Islet precursor cell (in vitro differentiated cells): ENCODE measurements at places on chromosomes 6 and 20.

- peak; percentile 91 for DNase-seq
Measured at GRCh38 chr20:62088258-62089127, 22.8 kb upstream of the TAF4 start.

- DNase-seq = no peak
Measured at GRCh38 chr6:93792746-93793145, 373.4 kb upstream of the EPHA7 start.

DNA sequence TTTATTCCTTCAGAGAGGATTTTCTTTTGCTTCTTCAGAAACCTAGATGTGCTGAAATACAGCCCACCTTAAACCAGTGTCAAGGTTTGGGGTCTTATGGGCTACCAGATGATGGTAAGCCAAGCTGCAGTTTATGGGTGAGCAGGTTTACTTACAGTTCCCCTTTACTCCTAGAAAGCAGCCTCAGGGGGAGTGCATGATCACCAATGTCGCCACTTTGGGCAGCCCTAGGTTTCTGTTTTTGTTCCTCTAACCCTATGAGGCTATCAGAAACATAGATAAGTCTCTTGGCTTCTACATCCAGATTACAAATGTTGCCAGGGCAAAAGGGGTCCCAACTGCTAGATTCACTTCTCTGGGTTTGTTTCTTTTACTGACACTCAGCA is 67.2 kb downstream of the TRIM27 start:
- DNase-seq = no peak

DNA sequence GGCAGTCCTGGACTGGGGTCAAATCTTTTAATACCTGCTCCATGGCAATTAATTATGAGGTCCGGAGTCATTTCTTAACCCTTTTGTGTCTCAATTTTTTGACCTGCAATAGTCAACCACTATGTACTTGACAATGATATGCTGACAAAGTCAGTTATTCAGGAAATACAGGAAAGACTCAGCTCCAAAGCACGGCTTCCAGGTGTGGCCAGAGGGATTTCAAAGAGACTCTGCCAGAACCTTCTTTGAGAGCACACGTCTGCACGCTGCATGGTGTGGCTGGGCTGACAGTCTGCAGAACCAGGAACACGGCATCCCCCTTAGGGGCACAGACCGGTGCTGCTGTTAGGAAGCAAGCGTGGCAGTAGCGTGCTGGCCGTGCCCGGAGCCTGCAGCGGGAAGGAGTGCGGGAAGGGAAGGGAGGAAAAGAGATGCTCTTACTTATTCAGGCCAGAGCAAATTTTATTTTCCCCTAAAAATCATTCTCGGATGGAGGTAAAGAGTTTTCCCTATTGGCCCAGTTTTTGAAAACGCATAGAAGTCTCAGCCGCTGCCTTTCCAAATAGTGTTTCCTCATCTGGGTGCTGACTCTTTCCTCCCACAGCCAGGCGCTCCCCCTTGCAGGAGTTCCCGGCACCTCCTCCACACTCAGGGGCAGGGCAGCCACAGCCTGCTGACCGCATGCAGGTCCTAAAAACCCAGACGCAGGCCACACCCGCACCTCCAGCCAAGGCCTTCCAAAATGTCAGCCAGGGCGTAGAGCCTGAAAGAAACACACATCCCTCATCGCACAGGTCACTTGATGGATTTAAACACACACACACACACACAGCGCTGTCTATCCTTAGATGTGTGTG is 187.4 kb upstream of the SNX9 start:
- peak; percentile 65 for DNase-seq

DNA sequence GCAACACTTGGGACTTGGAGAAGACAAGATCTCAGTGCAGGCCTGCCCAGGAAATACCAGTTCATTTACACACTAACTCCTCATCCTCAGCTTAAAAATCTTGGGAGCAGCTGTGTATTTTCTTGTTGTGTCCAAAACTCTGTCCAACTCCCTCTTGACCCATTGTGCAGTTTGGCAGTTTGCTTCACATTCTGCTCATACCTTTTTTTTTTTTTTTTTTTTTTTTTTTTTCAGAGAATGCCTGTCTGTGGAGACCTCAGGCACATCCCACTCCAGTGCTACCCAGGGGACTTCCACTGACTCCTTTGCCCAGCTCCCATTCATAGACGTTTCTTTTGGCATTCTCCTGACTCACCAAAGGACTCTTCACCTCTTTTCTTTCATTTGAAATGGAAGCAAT is 265.8 kb upstream of the TCF21 start:
- no peak for DNase-seq

- DNase-seq = no peak
Measured at GRCh38 chr20:49660912-49661311, 52.8 kb downstream of the B4GALT5 start.

DNA sequence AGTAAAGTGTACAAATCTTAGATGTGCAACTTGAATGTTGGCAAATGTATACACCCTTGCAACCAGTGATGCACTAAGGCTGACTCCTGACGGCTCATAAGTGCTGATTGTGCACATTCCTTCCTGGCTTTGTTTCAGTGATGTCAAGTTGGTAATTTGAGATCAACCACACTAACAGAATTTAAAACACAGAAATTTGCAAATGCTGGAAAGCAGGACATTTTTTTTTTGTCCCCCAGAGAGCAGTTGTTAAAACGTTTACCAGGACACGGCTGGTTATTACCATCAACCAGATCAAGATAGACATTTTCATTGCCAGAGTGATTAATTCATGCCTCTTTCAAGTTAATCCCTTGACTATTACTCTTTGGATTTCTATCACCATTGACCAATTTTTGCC is 735.6 kb downstream of the RFPL4B start:
- no peak for DNase-seq
